ENCODE measurements at places on chromosomes 4 and X.

DNA sequence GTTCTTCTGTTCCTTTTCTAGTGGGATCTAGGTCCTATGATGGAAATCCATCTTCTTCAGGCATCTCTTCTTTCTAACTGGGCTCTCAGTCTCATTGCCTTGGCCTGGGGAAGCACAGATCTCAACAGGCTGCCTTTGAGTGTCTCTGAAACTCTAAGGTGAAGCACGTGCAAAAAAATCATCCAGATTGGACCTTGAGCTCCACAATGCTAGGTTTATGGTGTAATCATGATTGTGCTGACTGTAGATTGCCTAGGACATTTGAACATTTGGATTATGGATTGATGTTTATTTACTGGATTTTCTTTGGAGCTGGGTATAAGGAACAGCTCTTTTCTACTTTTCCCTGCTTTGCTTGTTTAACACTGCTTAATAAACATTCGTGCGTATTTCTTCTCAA is 191.5 kb upstream of the NR3C2 start:
- no peak for DNase-seq

DNA sequence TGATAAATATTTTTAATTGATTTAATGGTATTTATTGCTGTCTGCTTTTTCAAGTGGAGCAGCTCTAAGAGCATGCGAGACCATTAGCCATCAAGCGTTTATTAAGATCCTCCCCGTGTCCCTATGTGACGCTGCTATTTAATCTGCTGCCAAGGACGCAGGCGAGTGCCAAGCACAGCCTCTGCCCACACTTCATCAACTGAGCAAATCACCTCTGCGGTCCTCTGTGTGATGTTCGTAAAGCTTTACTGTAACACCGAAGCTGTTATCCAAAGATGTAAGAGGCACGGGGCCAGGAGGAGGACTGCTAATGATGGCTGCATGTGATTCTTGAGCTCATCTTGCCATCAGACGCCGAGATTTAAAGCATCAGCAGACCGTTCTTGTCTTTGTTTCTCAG is 79.5 kb downstream of the STOX2 start:
- DNase-seq, result no peak

- no peak for DNase-seq
Observed at GRCh38 chr4:106362086-106362825, 6.3 kb downstream of the GIMD1 start.

DNA sequence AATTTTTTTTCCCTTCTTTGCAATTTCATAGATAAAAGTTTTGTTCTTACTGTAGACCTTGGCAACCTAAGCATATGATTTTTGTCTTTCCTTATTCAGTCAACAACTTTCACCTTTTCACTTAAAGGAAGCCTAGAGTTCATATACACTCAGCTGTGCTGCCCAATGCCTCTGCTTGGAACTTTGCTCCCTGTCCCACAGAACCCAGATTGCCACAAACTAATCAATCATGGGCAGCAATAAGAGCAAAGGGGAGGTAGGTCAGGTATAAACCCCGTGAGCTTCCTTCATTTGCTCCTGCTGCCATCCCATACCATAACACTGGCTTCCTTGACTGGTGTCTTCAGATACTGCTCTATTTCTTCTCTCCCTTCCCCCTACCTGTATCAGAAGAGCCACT is 51.0 kb upstream of the BEND2 start:
- no peak for DNase-seq

- no peak for DNase-seq
Observed at GRCh38 chrX:39815631-39816030, 282.1 kb downstream of the BCOR start.
